CD8-positive, alpha-beta T cell (primary cell): ENCODE measurements at places on chromosomes 11 and 22. TPM values are rescaled to one million over a fixed set of nuclear protein-coding genes. Genes with fewer than 3 reads are reported as not detected.

DNA sequence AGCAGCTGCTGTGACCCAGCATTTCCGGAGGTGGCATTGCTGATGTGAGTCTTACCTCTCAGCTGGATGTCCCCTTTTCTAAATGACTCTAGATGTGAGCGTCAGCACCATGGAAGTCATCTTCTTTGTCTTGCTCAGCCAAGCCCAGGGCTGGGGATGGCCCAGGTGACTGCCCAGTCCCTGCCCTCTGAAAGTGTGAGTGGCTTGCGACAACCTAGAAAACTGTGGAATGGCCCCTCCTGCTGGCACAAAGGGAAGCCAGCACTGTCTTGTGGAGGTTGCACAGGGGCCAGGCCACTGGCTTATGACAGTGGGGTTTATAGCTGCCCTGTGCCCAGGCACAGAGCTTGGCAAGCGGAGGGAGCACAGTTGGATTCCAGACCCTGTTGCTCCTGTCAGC lies 6.2 kb downstream of the TUB start:
- DNase-seq, result no peak

GRCh38 chr11:30800904-30801303 lies 214.8 kb upstream of the MPPED2 start:
- DNase-seq, result no peak

DNA sequence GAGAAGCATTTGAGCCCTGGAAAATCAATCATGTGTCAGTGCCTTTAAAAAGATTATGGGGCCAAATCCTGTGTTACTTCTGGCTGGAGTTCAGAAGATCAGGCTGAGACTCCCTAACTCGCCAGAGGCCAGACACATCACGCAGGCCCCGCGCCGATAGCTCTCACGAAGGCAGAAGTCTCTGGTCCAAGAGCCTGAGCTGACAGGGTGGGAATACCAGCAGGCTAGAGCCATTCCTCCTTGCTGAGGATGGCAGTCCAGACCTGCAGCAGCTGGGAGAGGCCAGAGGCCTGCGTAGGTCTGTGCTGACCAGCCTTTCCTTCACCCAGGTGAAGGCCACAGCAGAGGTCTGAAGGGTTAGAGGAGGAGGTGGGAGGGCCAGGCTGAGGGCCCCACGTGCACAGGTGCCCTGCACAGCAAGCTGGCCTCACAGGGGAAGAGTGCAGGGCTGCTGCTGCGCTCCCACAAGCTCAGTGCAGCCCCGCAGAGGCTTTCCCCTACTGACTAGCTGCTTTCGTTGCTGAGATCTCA lies 52.9 kb downstream of the ST14 start:
- no peak for DNase-seq

- DNase-seq, result peak; percentile 2
Measured at GRCh38 chr22:32336771-32337424, 20.8 kb upstream of the RFPL3 start.

DNA sequence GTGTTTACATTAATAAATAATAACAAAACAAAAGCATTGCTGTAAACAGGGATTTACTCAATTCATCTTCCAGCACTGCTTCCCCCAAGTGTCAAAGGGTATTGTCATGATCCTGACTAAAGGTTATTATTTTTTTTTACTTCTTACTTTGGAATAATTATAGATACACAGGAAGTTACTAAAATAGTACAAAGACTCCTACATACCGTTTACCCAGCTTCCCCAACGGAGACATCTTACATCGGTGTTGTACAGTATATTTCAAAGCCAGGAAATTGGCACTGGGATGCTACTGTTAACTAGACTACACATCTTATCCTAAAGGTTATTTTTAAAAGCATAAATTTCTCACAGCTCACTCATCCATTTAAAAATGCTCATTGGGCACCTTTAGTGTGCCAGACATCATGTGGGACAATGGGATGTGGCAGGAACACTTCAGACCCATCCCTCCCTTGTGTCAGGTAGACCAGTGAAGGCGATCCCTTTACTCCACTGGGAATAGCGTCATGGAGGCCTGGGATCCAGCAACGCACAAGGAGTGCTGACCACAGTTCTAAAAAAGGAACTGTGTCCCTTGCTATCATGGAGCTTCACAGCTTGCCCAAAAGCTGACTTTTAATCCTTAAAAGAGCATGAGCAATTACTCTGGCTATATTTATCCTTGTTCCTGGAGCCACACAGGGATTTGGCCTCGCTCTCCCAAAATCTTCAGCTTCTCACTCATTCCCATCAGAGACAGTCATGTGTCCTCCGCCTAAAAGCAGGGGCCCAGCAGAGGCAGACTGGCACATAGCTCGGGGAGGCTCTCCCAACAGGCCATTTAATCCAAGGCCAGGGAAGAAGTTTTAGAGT lies 3.1 kb upstream of the IRAG1 start:
- no peak for DNase-seq

GRCh38 chr11:2146051-2146450 lies 6.9 kb upstream of the IGF2 start:
- no peak for DNase-seq

- no peak for DNase-seq
Measured at GRCh38 chr11:120024046-120024445, 113.9 kb downstream of the TRIM29 start.

GRCh38 chr22:40202225-40202944 lies 24.7 kb downstream of the TNRC6B start:
- no peak for DNase-seq

GRCh38 chr11:82989628-82990404 lies 81.9 kb downstream of the RAB30 start:
- no peak for DNase-seq

- DNase-seq, result peak; percentile 48
Measured at GRCh38 chr11:75262961-75263852, 22.6 kb downstream of the TPBGL start.

GRCh38 chr22:20021196-20022181 lies 579 bp downstream of the TANGO2 start:
- DNase-seq, result no peak

DNA sequence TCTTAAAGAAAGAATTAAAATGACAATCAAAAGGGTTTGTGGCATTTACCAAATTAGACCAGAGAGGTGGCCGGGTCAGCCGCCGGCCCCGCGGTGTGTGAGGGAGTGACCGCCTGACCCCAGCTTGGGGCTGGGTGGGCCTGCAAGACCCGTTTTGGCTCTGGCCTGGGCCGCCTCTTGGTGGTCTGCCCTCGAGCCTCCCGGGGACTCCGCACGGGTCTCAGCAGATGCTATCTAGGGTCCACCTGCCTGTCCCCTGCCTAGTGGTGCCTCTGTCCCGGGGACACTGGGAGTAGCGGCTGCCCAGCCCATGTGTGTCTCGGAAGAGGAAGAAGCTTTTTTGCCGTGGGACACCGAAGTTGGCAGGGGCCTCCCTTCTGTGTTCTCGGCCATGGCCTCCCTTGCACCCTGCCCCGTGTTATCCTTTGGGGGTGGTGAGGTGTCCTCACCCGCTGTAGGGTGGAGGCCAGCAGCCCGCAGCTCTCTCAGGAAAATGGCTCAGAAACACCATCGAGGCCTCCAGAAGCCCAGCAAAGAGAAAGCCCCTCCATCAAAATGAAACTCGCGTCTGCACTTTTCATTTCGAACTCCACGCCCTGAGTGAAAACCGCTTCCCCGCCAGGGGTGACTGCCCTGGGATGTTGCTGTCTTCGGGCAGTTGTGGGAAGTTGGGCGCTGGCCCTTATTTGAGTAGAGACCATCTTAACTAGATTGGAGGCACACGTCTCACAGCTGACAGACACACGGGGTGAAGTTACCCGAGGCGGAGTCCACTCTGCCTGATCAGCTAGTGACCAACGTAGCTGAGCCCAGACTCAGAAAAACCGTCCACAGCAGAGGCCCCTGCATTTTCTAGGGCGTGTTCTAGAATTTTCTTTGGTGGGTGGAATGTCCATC lies 8.0 kb downstream of the CCND1 start:
- DNase-seq, result no peak

GRCh38 chr22:36904260-36904880 lies 9.1 kb upstream of the CSF2RB start:
- no peak for DNase-seq

- no peak for DNase-seq
Measured at GRCh38 chr11:119016216-119017009, 1.7 kb downstream of the RPS25 start.

DNA sequence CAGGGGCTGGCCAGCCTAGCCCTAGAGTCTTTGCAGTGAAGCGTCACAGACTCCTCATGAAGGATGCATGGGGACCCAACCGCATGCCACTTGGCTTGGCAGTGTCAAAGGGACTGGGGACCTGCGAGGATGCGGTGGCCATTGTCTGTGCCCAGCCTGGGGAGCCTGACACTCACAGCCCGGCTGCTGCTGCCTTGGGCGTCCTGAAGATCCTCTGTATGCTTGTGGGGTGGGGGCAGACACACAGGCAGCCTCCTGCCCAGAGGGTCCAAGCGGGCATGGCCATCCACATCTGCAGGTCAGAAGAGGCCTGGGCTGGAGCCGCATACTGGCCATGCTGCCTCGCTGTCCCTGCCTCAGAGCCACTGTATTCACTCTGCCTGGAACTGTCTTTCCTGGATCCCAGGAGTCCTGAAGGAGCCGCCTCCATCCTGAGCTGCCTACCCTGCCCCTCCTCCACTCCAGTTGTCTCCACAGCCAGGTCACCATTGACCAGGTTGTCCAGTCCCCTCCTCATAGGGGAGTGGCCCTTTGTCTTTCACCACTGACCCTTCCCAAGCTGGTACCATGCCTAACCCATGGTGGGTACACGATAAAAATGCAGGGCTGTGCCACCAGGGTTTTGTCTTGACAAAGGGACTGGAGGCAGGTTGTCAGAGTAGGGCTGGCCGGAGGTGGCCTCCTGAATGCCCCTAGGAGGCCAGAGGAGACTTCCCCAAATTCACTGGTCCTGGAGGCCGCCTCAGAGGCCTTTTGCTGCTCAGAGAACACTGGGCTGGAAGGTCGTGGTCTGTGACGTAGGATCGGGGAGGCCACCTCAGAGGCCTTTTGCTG lies 107.0 kb downstream of the KCNQ1OT1 start:
- no peak for DNase-seq

- DNase-seq, result no peak
Measured at GRCh38 chr22:27347951-27348350, 453.6 kb downstream of the MN1 start.

The TNKS1BP1 gene
- total RNA-seq, result 14.0 TPM

The SMTNL1 gene
- total RNA-seq, result not detected

The TEX54 gene
- not detected for total RNA-seq

The CHRDL2 gene
- total RNA-seq, result not detected

The API5 gene
- total RNA-seq, result 78.4 TPM

The VPREB1 gene
- not detected for total RNA-seq

The MMP3 gene
- not detected for total RNA-seq
